ENCODE measurements at places on chromosomes 6 and 20.

GRCh38 chr6:30685157-30686008, 1.1 kb downstream of the PPP1R18 start:
- DNase-seq, result no peak

DNA sequence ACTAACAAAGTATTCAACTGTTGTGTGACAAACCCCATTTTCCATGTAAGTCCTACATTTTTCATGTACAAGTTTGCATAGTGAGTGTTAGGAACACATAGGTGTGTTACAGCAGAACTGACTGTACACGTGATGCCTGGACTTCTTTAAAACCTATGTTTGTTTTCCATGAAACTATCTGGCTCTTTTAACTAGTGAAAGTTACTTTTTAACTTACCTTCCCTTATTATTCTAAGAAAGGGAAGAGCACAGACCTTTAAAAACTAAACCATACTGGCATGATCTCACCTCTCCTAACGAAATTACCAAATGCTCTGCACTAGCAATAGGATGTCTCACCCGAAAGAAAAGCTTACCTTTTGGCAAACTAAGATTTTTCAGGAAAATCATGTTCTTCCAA, 87.8 kb downstream of the CENPW start:
- DNase-seq, result no peak

DNA sequence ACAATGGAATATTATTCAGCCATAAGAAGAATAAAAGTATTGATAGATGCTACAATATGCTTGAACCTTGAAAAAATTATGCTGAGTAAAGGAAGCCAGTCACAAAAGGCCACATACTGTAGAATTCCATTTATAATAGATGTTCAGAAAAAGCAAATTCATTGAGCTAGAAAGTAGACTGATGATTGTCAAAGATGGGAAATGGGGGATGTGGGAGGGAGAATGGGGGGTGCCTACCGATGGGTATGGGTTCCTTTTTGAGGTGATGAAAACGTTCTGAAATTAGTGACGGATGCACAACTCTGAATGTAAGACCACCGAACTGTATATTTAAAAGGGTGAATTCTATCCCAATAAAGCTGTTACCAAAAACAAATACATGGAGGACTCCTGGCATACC, 18.4 kb downstream of the UBE2V1 start:
- no peak for DNase-seq

- peak; percentile 24 for DNase-seq
Observed at GRCh38 chr20:36435592-36436541, 105.5 kb upstream of the MYL9 start.

GRCh38 chr6:137805622-137806021, 61.4 kb upstream of the TNFAIP3 start:
- no peak for DNase-seq

- DNase-seq, result no peak
Observed at GRCh38 chr6:45803071-45803470, 212.6 kb downstream of the CLIC5 start.

DNA sequence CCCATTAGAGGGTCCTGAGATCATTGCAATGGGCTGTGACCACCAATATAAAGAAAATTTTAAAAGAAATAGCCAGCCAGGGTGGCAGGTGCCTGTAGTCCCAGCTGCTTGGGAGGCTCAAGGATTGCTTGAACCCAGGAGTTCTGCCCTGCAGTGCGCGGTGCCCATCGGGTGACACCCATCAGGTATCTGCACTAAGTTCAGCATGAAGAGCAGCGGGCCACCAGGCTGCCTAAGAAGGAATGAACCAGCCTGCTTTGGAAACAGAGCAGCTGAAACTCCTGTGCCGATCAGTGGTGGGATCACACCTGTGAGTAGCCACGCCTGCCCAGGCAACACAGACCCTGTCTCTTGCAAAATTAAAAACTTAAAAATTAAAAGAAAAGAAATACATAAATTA, 102.5 kb upstream of the FOXC1 start:
- no peak for DNase-seq

All from globus pallidus (tissue), 1 donor.